Stimulated activated CD4-positive, alpha-beta T cell treated with anti-CD3 and anti-CD28 coated beads, Interleukin-1b, Interleukin-23, amount 100 ng/mL, for 4 hours (primary cell): ENCODE measurements at places on chromosomes 1 and 21.

DNA sequence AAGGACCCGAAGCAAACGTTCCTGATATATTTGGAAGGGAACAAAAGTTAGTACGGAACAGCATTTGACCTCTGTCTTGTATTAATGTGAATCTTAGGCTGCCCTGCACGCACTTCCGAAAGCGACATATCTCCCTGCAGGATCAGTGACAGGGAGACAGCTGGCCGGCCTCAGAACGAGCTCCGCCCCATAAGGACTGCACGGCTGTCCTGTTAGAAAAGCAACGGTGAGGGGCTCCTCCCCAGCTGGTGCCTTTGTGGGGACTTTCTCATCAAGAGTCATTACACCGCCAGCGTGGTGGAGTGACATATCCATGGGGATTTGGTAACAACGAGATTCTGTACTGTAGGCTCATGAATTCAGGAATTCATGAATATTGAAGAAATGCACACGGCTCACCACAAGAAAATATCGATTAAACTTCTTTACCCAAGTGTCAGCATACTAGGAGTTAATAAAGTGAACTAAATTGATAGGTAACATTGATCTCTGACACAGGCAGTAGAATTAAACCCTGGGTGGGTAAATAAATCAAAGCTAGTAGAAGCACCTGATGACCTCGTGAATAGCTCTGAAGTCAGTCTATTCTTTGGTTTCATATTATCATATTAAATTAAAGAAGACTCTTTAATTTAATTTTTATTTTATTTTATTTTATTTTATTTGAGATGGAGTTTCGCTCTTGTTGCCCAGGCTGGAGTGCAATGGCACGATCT is 8.1 kb upstream of the GREM2 start:
- no peak for DNase-seq

DNA sequence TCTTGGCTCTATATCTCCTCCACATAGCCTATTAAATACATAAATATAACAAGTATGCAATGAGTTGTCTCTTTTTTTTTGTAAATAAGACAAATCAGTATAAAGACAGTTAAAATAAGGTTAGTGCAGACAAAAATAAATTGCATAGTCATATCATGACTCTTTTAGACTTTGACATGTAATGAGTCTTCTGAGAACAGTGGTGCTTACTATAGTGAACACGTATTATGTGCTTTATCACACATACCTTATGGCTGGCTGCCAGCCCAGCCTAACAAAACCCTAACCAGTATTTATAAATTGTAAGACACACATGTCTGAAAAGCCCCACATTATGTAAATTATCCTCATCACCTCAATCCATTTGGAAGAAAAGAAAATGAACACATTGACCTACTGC is 29.1 kb upstream of the F13B start:
- no peak for DNase-seq

GRCh38 chr21:16195538-16195910 is 465.7 kb downstream of the USP25 start:
- no peak for DNase-seq

GRCh38 chr1:65443647-65444046 is 23.2 kb downstream of the LEPR start:
- no peak for DNase-seq

GRCh38 chr1:154627257-154628120 is 19.5 kb upstream of the ADAR start:
- peak; percentile 90 for DNase-seq

- DNase-seq: no peak
Observed at GRCh38 chr1:87842156-87842555, 513.5 kb downstream of the LMO4 start.

- DNase-seq: no peak
Observed at GRCh38 chr21:42120903-42121535, 49.9 kb downstream of the UMODL1 start.

GRCh38 chr1:50419192-50419906 is 3.9 kb downstream of the DMRTA2 start:
- no peak for DNase-seq

GRCh38 chr1:47967864-47968555 is 29.2 kb downstream of the TRABD2B start:
- no peak for DNase-seq

- DNase-seq: no peak
Observed at GRCh38 chr1:105442901-105443300, 1613.6 kb upstream of the PRMT6 start.

DNA sequence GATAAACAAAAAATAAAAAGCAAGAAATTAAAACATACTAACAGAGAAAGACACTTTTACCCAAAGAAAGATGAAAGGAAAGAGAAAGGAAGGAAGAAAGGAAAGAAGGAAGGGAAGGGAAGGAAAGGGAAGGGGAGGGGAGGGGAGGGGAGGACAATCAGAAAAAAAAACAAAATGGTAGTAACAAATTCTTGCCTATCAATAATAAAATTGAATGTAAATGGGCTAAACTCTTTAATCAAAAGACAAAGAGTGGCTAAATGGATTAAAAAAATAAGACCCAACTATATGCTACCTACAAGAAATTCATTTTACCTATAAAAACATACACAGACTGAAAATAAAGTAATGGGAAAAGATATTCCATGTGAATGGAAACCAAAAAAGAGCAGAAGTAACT is 372.9 kb upstream of the NFIA start:
- DNase-seq: no peak

DNA sequence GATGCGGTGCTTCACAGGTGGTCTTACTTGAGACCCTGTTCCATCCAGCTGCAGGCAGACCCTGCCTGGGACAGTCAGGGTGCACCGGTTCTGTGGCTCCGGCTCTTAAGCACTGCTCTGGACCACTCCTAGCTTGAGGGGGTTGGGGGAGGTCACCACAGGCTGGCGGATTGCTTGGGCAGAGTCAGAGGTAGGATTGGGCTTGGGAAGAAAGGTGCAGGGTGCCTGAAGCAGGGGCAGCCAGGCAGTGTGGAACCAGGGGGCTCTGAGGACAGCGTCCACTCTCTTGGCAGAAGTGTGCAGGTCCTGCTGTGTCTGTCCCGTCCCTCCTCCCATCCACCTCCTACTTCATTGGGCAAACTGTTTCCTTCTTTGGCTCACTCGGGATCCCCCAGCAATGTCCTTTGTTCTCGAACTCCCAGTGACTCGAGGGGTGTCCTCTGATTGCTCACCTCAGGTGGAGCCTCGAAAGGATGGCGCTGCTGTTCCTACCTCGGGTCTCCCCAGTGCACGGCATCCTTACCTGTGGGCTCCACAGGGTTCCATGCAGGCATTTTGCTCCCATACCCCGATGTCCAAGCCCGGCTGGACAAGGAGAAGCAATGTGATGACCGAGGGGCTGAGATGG is 1.7 kb downstream of the PDXK start:
- DNase-seq: no peak

- DNase-seq: no peak
Observed at GRCh38 chr1:36906555-36906954, 127.8 kb downstream of the GRIK3 start.

GRCh38 chr1:177739780-177740179 is 230.1 kb downstream of the SEC16B start:
- DNase-seq: no peak
